ENCODE measurements at places on chromosomes 11 and 22.

DNA sequence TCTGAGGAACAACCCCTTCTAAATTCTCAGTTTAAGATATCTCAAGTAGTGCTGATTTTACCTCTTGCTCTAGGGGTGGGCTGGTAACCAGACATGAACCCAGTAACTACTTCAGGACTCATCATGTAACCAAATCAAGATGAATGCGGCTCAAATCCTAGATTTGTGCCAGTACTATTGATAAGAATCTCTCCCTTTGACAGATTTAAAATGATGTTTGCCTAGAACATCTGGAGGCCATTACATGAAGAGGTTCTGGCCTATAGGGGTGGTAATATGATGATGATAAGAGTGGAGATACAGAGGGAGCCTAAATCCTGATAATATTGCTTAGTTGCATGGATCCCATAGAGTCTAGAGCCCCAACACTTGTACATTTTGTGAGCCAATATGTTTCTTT lies 672.6 kb upstream of the ANO5 start:
- no peak for DNase-seq

DNA sequence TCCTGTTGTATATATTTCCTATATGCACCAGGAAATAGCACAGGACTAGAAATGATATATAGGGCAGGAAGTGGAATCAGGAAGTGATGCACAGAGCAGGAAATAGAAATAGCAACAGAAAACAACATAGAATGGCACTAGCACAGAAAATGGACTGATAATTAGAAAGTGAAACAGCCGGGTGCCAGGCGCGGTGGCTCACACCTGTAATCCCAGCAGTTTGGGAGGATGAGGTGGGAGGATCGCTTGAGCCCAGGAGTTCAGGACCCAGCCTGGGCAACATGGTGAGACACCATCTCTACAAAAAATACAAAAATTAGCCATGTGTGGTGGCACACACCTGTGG lies 10.0 kb upstream of the RELT start:
- DNase-seq, result no peak

DNA sequence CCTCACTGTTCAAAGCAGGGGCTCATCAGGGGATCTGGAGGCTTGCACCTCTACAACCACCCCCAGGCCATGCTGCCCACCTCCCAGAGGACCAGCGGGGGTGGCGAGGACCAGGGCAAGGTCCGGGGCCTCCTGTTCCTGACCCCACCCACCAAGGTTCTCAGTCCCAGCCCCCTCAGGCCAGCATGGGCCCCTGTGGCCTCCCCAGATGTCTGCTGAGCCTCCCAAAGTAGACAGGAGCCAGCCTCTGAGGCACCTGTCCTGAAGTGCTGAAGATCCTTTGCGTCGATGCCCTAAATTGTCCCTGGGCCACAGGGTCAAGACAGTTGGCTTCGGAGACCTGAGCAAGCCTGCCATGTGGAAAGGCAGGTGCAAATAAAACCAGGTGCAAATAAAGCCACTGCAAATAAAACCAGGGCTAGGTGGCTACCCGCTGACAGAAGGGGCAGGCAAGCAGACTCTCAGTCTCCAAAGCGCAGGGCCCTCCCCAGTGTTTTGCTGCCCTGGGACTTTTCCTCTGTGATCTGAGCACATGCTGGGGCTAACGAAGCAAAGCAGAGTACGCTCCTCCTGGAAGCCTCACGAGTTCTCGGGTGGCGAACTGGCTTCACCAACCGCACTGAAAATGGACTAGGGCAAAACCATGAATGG lies 22.4 kb upstream of the ARFGAP3 start:
- no peak for DNase-seq

DNA sequence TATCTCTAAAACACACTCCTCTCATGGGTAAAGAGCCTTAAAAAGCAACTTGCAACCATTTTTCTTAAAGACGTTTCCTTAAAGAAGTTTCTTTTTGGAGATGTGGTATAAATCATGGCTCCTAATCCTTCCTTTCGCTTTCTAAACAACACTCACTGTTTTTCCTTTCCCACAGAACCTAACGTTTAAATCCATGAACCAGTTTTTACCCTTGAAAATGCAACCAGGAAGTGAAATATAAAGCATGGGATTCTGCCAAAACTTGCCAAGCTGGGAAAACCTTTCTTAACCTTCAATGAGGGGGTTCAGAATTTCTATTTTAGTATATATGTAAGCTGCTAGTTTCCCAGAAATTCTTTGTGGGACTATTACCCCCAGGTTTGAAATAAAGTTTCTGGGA lies 8.6 kb downstream of the PLEKHA7 start:
- no peak for DNase-seq

DNA sequence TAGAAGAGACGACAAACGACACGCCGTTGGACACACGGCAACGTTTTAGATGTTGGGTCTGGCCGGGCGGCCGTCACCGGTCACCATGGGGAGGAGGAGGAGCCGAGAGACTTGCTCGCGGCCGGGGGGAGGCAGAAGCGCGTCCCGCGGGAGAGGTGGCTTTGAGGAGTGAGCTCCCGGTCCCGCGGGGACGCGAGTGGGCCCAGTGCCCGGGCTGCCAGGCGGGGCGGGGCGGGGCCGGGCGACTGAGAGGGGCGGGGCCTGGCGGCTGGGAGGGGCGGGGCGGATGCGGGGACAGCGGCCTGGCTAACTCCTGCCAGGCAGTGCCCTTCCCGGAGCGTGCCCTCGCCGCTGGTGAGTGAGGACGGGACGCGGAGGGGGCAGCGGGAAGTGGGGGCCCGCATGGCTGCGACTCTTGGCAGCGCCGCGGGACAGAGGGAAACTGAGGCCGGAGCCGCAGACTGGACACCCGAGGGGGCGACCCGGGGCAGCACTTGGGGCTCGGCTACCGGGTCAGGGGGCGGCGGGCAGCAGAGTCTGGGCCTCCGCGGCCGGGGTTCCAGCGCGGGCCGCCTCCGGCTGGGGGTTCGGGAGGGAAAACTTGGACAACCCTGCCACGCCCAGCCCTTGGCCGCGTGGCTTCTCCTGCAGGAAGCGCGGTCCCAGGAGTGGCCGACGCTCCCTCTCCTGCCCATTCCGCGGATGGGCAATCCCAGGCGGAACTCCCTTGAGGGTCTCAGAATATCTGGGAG lies at the start of gene TSPO:
TSS of gene TSPO (plus strand) at position 309 of the 752 bp plus-strand sequence. CDS start 7,680 bp downstream, outside the sequence.
- DNase-seq, result peak; percentile 53

GRCh38 chr11:8527939-8528338 lies 66.1 kb downstream of the STK33 start:
- DNase-seq, result no peak

GRCh38 chr11:117761993-117762392 lies 35.0 kb downstream of the DSCAML1 start:
- DNase-seq, result no peak

DNA sequence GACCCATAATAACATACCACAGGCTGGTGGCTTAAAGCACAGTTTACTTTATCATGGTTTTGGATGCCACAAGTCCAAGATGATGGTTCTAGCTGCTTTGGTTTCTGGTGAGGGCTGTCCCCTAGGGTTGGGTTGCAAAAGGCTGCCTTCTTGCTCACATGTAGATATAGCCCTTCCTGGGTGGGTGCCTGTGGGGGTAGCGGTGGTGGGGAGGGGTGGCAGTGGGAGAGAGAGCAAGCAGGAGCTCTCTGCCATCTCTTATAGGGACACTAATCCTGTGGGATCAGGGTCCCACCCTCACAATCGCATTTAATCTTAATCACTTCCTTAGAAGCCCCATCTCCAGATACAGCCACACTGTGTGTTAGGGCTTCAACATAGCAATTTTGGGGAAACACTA lies 245.0 kb downstream of the TBC1D22A start:
- no peak for DNase-seq

DNA sequence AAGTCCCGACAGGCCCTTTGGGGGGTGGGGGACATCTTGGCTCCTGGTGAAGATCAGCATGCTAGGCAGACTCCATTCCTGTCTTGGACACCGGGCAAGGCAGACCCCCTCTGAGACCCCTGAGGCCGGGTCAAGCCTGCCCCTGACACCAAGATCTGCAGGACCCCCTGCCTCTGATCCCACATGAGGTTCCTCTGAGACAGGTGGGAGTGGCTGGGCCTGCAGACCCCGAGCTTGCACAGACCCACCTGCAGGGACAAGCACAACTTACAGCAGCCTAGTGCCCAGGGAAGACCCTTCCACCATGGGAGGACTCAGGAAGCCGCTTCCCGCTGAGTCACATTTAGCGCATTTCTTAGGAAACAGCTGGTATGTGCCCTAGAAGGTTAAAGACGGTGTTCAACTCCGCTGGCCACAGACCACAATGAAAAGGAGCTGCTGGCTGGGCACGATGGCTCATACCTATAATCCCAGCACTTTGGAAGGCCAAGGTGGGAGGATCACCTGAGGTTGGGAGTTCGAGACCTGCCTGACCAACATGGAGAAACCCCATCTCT lies 15.5 kb downstream of the ARVCF start:
- DNase-seq, result no peak

DNA sequence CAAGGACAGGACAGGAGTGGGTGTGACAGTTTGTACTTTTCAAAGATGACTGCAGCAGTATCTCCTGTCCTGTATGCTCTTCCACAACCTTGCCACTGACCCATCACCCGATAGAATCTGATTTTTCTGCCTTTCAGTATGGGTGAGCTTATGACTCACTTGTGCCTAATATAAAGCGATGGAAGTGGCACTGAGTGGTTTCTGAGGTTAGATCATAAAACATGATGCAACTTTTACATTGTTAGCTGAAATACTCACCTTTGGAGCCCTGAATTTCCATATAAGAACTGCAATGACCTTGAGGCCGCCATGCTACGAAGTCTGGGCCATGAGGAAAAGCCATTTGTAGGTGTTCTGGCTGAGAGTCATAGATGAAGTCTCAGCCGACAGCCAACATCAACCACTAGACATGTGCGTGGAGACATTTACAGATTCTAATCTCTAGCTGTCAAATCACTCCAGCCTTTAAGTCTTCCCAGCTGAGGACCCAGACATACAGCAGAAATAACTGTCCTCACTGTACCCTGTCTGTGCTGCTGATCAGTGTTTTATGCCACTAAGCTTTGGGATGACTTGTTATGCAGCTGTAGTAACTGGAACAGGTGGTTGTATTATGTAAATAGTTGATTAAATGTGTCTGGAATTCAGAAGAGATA lies 105.9 kb upstream of the ARHGAP20 start:
- DNase-seq, result peak; percentile 40

DNA sequence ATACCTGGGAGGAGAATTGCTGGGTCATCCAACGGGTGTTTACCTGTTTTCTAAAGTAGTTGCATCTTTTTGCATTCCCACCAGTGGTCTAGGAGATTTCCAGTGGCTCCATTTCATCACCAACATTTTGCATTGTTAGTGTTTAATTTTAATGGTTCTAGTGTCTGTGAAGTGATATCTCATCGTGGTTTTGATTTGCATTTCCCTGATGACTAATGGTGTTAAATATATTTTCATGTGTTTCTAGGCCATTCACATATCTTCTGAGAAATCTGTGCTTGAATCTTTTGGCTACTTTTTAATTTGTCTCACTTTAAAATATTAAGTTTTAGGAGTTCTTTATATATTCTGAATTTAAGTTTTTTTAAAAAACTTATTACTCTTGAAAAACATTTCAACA lies 439.6 kb downstream of the TMEM135 start:
- no peak for DNase-seq

GRCh38 chr11:69440876-69441275 lies 40.6 kb upstream of the LINC01488 start:
- DNase-seq, result no peak

DNA sequence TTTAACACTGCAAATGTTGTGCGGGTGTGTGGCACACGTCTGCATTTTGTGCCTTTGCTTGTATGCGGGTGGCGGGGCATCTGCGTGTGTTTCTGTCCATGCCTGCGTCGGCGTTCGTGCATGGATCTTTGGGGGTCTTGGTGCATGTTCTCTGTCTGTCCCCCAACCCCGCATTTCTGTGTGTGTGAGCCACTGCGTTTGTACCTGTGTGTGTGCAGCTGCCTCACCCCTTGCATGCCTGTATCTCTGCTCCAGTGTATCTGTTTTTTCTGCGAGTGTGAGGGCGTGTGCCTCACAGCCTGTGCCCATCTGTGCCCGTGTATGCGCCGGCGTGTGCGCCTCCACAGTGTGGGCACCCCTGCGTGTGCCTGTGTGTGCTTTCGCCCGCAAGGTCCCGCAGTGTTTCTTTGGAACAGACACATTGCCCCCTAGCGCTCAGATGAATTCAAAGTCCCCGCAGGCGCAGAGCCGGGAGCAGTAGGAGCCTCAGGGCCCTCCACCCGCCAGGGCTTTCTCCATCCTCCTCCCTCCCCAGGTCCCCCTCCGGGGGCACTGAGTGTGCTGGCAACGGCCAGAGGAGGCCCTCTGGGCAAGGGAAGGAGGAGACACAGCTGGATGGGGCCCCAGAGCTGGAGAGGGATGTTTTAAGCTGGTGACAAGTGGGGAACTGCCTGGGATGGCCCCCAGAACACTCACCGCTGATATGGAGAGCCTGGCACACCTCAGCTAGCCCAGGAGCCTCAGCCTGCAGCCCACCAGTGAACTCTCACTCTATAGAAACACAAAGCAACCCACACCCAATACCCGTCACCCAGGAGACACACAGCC lies 3.1 kb upstream of the MN1 start:
- peak; percentile 27 for DNase-seq

- no peak for DNase-seq
Observed at GRCh38 chr11:47007579-47007978, 71.0 kb downstream of the CSTPP1 start.

DNA sequence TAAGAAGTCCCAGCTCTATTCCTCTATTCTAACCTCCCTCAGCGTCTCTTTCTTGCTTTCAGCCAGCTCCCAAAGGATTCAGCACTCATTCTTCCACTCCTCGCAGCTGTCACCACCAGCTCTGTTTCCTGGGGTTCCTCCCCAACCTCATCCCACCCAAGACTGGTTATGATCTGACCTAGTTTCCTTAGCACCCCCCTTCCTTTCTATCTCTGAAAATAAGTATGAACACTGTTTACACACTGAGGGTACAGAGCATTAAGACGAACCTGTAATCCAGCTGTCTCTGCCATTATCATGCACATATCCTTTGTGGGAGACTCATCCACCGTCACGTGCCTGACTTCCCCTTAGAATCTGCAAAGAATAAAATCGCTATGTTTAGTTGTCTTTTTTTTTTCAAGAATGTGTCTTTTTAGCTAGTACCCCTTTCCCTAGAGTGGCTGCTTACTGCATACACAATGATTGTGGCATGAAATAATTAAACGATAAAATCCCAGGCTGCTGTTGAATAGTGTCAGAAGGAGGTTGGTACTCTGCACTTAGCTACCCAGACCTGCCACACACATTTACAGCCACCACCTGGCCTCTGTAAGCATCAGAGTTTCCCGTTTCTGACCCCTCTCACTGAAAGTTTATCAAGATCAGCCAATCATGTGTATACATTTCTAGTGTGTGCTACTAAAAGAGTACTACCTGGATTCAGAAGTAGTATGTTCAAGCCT lies 26.9 kb upstream of the CSTF3 start:
- no peak for DNase-seq

GRCh38 chr11:80443177-80443576 lies 1002.3 kb upstream of the TENM4 start:
- no peak for DNase-seq

- no peak for DNase-seq
Observed at GRCh38 chr11:86069408-86070101, 671 bp upstream of the PICALM start.

GRCh38 chr11:10376061-10376460 lies 71.2 kb downstream of the ADM start:
- DNase-seq, result no peak

Measured in T-helper 2 cell treated with Interferon-gamma antibody and Interleukin-4, amounts not matched to agents 5 μg/mL and 100 μg/mL, for 36 hours (primary cell).